ENCODE measurements at places on chromosomes 5 and 9.

DNA sequence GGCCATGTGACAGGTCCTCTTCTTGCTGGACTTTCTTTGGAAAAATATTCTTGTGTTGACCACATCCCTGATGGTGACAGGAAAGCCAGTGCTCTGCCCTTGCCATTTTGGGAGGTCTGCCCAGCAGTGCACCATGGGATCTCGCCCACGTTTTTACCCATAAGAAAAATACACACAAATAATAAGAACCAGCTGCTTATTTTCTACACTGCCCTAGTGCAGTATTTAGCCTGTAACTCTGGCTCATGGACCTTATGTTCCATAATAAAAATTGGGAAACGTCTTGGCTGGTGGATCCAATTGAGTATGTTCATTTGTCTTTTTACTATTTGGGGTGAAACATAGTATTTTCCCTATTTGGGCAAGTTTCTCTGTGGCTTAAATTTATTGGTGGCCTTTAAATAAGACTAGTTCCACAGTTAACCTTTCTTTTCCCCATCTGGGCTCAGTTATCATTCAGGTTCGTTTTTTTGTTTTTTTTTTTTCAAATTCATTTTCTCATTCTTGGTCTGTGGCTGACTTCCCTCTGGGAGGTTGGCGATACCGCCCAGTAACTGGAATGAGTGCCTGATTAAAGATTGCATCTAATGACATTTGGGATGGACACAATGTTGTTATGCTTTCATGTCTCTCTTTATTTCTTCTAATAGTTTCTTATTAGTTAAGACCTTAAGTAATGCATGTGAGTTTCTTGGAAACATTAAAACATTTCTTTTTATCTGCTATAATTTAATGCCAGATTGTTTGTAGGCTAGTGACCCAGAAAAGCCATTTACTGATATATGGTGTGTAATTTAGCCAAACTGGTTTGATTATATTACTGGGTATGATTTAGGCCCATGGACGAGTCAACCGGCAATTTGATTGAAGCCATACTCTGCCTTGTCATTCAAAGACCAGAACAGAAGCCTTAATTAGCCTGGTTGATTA is 163.7 kb downstream of the FGF10 start:
- DNase-seq = no peak

DNA sequence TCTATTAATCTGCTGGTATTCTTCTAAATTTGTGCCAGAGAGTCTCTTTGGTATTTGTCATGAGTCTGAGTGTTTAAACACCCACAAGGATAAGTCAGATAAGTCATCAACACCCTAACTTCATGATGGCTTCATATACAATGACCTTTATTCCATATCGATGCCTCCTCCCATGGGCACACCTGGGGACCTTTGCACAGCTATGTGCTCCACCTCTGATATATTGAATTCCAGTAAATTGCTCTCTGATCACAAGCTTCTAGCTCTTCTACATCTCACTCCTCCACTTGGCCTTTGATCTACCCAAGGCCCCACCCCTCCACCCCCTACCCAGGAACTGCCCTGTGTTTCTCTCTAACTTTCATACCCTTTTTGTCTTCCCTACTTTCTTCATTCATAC is 102.7 kb upstream of the MIER3 start:
- no peak for DNase-seq

- no peak for DNase-seq
Observed at GRCh38 chr5:108118813-108119514, 262.9 kb downstream of the FBXL17 start.

DNA sequence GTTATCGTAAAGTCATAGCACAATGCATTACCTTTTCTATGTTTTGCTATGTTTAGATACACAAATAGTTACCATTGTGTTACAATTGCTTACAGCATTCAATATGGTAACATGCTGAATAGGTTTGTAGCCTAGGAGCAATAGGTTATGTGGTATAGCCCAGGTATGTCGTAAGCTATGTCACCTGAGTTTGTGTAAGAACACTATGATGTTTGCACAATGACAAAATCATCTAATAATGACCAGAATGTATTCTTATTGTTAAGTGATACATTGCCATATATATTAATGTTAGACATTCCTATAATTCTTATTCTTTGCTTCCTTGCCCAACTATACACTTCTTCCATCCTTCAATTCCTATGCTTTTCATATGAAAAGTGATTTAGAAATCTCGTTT is 18.2 kb upstream of the DAB2 start:
- no peak for DNase-seq

- no peak for DNase-seq
Observed at GRCh38 chr5:157308836-157309465, 43.0 kb downstream of the CYFIP2 start.

GRCh38 chr5:66713998-66714397 is 117.8 kb downstream of the MAST4 start:
- no peak for DNase-seq

- no peak for DNase-seq
Observed at GRCh38 chr9:34369636-34370035, 7.1 kb downstream of the MYORG start.

DNA sequence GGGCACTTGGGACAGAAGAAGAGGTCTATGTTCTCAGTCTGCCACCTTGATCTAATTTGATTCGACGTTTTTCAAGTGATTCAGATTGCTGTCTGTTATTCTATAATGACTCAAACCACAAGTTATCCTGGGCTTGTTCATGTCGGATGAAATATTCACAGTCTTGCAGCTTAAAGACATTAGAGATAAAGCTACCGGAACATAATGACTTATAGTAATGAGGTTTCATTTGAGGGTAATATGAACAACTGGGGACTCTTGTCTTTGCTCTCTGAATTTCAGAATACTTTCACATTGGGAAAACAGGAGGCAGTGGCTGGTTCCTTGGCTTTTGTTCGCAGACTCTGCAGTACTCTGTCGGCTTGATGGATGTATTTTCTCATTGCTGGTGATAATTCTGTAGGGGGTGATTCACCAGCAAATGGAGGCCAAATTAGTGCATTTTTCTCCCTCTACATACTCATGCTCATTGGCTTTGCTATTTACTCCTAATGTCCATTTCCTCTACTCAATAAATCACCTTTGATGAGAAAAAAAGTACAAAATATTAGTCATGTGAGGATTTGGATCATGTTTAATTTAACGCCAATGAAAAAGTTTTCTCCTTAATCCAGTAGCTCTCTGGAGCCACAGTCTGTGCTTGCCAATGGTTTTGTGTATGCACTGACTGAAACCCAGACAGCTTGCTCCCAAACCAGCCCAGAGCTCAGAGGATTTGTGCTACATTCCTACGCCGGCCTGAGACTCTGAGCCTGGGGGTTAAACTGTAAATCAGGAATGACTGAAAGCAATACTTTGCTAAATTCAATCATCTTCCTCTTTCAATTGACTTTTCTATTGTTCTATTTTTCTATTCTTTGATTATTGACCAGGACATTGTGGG is 154.7 kb upstream of the ANKH start:
- DNase-seq = no peak

- no peak for DNase-seq
Observed at GRCh38 chr5:38831909-38832308, 13.9 kb upstream of the OSMR start.

GRCh38 chr5:54491326-54491725 is 26.2 kb upstream of the SNX18 start:
- no peak for DNase-seq

DNA sequence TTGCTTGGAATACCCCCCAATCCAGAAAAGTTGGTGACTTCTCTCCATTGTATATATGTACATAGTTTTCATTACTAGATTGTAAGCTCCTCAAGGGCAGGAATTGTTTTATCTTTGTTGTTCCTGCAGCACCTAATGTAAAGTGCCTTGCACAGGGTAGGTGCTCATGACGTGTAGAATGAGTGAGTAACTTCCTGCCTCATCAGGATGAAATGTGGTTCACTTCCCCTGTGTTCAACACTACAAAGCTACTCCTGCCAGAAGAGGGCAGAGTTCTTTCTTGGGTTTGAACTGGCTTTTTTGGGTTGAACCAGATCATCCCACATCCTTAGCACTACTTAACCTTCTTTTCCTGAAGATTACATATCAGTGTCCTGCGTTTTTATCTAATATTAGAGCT is 23.9 kb downstream of the GTF3C4 start:
- no peak for DNase-seq

GRCh38 chr5:167851416-167851815 is 440.0 kb upstream of the WWC1 start:
- no peak for DNase-seq

- DNase-seq = no peak
Observed at GRCh38 chr5:42157215-42157614, 232.1 kb downstream of the FBXO4 start.

GRCh38 chr9:109506097-109506712 is 8.1 kb upstream of the PTPN3 start:
- no peak for DNase-seq

DNA sequence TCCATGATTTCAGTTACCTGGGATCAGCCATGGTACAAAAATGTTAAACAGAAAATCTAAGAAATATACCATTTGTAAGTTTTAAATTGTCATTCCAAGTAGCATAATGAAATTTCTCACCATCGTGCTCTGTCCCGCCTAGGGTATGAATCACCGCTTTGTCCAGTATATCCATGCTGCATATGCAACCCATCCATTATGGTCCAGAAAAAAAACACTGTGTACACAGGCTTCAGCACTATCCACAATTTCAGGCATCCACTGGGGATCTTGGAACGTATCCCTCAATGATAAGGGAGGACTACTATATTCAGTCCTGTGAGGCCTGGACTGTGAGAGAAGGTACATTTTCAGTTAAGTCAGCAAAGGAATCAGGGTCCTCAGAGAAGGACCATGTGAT is 37.6 kb upstream of the HNRNPA0 start:
- no peak for DNase-seq

- DNase-seq = no peak
Observed at GRCh38 chr5:119386596-119387344, 31.0 kb downstream of the TNFAIP8 start.

Measured in right hindlimb (tissue), 1 donor.